Cardiac atrium fibroblast (primary cell): ENCODE measurements at places on chromosomes 16 and 17. TPM values are rescaled to one million over a fixed set of nuclear protein-coding genes. Genes with fewer than 3 reads are reported as not detected.

Gene OTOP3
- total RNA-seq: not detected in 2 replicates

Gene ZSCAN10
- not detected in 2 replicates for total RNA-seq

Gene CD300LB
- total RNA-seq: not detected in 2 replicates

Gene KRTAP4-6
- not detected in 2 replicates for total RNA-seq

Gene NAGS
- 2.2 and 3.9 TPM in 2 replicates for total RNA-seq
